ENCODE measurements at places on chromosomes 4 and X.

DNA sequence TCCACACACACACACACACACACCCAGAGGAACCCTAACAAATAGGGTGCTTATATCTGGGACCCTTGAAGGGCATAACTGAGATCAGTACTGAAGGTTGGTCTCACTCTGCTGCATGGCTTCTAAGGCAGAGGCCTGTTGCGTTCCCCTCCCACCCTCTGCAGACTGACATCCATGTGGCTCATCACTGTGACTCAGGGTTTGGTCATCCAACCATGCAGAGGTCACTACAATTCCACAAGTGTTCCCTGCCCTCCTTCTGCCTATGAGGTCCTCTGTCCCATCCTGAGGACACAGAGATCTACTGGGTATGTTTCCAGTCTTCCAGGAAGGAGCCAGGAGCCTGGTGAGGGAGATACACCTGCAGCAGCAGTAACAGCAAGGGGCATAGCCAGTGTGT, 55.8 kb downstream of the XAGE2 start:
- DNase-seq, result no peak

DNA sequence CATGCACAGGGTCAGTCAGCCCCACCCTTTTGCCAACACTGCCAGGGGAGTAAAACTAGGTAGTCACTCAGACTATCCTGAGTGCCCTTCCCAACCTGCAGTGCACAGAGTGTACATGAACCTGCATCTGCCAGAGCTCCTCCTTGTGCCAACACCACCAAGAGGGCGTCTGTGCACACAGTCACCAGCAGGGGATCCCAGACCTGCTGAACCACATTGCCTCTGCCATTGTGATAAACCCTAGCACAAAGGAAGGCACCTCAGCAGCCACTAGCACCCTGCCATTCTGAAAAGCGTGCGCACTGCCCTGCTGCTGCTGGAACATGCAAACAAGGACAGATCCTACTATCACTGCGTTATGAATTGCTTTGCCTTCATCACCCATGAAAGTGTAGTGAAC, 247.8 kb upstream of the POU3F4 start:
- DNase-seq, result no peak

DNA sequence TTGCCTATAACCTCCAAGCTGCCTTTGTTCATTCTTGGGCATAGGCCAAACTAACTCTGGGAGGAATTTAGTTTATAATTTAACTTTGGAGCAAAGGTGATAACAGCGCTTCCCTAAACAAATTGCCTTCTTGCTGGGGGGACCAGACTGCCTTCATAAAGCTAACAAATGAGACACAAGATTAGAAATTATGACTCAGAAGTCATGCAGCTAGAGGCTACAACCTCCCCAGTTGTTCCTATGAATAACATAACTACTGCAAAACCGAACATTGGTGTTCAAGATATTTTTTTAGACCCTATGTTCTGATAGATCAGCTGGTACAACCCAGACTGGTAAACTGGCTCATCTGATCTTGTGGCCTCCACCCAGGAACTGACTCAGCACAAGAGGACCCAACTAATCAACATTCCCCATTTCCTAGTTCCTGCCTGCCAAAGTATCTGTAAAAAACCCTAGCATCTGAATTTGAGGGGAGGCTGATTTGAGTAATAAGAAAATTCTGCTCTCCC, 22.0 kb upstream of the TMPRSS11B start:
- no peak for DNase-seq

DNA sequence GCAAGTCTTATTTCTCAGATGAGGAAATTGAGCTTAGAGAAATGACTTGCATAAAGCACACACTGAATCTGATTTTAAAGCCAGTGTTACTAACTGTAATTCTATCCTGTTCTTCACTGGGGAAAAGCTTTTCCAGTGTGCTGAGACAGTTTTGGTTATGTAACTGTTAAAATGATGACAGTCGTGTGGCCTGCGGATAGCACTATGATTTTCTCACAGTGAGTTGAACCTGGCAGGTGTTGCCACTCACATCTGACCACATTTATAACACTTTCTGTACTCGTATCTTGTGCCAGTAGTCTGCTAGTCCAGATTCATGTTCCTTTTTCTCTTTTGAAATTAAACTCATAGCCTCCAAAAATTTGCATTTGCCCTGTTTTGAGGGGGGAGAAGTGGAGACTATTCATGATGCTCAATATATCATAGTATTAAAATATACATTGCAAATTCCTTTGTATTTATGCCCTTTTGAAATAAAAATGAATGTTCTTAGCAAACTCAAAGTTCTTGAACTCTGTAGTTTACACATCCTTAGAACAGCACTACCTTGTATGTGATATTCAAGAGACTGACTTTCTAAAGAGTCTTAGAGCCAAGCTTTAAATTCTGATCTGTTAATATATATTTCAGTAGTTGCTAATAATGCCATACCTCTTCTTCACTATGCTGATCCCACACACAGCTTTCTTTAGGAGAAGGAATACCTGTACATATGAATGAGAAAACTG, 132.3 kb downstream of the PDLIM5 start:
- no peak for DNase-seq

GRCh38 chr4:25107827-25108516, 52.3 kb downstream of the SEPSECS start:
- no peak for DNase-seq

GRCh38 chrX:46383006-46383405, 162.2 kb downstream of the ZNF674 start:
- no peak for DNase-seq

- no peak for DNase-seq
Measured at GRCh38 chr4:7390336-7390735, 44.4 kb downstream of the PSAPL1 start.

GRCh38 chr4:183838987-183839712, 66.0 kb upstream of the STOX2 start:
- no peak for DNase-seq

DNA sequence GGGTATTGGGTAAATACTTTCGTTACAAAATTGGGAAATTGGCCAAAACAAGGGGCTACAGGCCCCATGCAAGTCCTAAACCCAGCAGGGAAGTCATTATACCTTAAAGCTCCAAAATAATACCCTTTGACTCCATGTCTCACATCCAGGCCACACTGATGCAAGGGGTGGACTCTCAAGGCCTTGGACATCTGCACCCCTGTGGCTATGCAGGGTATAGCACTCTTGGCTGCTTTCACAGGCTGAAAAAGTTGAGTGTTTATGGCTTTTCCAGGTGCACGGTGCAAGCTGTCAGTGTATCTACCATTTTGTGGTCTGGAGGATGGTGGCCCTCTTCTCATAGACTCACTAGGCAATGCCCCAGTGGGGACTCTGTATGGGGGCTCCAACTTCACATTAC, 326.5 kb downstream of the TEX13C start:
- peak; percentile 7 for DNase-seq

GRCh38 chr4:16916719-16917337, 18.4 kb upstream of the LDB2 start:
- DNase-seq, result peak; percentile 76

GRCh38 chr4:41303372-41304118, 46.8 kb downstream of the UCHL1 start:
- no peak for DNase-seq

DNA sequence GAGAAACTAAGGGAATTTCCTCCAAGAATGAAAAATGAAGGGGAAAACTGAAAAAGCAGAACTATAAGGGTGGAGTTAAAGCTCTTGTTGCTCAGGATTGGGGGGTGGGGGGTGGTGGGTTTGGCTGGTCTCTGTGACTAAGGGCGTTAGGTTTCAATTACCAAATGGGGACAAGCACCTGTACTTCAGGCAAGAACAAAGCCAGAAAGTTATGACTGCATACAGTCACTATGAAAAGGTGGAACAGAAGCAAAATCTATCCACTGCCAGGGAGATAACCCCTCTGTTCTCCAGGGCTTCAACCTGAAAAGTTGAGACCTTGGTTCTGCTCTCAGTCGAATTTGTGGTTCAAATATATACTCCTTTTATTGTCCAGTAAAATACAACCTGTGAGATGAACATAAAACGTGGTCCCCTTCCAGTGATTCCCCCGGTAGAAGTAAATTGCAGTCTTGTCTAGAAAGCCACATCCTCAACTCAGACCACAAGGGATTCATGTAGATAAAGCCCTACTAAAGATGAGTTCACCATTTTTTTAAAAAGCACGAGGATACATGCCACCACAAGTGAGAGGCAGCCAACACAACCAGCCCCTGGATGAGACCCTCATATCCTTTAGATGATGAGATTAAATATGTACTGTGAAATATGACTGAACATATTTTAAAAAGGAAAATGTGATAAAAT, 257.1 kb upstream of the RPS6KA3 start:
- DNase-seq, result peak; percentile 19

- no peak for DNase-seq
Measured at GRCh38 chrX:113793563-113793962, 790.3 kb upstream of the HTR2C start.

DNA sequence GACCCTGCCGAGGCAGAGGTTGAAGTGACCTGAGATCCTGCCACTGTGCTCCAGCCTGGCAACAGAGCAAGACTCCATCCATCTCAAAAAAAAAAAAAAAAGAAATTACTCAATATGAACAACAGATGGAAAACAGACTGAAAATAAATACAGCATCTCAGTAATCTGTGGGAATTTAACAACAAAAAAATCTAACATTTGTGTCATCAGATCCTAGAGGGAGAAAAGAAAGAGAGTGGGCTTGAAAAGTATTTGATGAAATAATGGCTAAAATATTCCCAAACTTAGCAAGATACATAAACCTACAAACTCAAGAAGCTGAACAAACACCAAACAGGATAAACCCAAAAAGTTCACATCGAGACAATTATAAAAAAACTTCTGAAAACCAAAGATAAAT, 84.7 kb downstream of the CENPC start:
- no peak for DNase-seq

Data from activated CD4-positive, alpha-beta T cell treated with anti-CD3 and anti-CD28 coated beads, Interleukin-2, Interleukin-4, amounts not matched to agents 100 ng/mL and 50 ng/mL, durations not matched to agents 16 hours and 8 hours (primary cell).